ENCODE measurements at places on chromosomes 7 and 10.

DNA sequence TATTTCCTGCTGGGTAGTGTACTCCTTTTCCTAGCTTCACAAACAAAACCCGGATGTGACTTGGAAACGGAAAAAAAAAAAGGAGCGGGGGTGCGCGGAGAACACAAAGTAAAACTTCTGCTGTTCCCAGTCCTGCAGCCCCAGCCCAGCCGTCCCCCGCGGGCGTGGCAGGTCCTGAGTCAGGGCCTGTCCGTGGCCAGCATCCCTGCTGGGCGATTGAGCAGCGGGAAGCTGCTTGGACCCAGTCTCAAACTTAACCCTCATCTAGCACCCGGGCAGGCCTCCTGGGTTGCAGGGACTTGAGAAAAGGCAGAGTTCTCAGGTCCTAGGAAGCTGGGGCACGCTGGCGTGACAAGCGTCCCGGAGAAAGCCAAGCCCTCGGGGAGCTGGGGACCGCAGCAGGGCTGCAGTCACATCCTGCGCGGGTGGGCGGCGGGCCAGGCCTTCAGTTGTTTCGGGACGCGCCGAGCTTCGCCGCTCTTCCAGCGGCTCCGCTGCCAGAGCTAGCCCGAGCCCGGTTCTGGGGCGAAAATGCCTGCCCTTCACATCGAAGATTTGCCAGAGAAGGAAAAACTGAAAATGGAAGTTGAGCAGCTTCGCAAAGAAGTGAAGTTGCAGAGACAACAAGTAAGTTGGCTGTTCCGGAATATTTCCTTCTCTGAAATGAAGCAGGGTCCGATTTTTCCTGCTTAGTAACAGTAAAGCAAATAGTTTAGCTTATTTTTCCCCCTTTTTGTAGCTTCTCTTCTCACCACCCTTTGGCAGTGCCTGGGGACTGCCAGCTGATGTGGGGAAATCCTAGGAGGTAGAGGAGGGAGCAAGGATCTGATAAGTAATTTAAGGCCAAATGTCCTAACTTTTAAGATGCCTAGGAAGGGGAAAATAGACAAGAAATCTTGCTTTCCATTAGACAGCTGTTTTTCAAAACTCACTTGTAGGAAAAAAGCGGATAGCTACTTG, at the start of gene GNG11:
GNG11 (plus strand) TSS at position 129 of the 960 bp plus-strand sequence; CDS start at position 532, 403 bp downstream.
- no peak for DNase-seq

- no peak for DNase-seq
Measured at GRCh38 chr10:113142601-113143362, 192.7 kb downstream of the TCF7L2 start.

DNA sequence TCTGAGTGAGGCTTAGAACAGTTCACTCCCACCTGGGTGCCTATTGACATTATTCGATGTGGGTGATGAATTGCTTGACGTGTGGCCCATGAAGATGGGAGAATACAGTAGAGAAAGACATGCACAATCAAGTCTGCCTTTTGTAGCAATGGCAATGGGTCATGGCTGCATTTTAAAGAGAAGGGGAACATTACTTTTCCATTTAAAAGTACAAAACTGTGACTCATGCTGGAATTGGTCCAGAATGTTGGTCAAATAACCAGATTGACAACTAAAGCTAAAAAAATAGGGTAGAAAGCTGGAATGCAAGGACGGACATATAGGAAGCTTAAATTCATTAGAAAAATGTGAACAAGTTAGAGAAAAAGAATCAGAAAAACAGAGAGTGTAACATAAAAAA, 104.1 kb upstream of the SLC25A13 start:
- DNase-seq, result peak; percentile 11

GRCh38 chr10:130471486-130471885, 335.3 kb downstream of the GLRX3 start:
- DNase-seq, result no peak

- no peak for DNase-seq
Measured at GRCh38 chr7:100221231-100221718, 1.5 kb downstream of the PVRIG start.

- DNase-seq, result peak; percentile 78
Measured at GRCh38 chr10:102802920-102803534, 34.2 kb downstream of the CYP17A1 start.

DNA sequence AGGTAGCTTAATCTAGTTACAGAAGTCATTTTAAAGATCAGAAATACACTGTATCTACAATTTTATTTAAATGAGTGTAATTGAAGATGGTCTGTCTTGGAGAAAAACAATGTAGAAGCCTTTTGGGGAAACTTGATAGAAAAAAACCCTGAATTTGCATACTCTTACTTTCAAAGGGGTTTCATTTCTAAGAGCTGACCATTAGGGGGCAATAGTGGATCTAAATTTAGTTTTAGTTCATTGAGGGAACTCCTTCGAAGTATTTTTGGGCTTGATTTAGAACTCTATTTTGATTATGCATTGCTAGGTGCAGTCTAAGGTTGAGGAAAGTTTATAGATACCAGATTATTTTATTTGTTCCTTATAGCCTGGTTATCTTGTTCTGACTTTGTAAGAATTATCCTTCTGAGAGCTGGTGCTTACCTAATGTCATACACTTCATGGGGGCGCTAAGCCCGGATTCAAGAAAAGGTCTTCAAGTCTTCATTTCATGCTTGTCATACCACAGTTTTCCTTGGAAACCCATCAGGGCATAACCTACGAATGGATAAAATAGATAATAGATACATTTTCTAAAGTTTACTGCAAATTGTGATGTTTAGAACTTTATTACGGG, 69.1 kb upstream of the MXI1 start:
- no peak for DNase-seq
